ENCODE measurements at places on chromosomes 6 and 20.

DNA sequence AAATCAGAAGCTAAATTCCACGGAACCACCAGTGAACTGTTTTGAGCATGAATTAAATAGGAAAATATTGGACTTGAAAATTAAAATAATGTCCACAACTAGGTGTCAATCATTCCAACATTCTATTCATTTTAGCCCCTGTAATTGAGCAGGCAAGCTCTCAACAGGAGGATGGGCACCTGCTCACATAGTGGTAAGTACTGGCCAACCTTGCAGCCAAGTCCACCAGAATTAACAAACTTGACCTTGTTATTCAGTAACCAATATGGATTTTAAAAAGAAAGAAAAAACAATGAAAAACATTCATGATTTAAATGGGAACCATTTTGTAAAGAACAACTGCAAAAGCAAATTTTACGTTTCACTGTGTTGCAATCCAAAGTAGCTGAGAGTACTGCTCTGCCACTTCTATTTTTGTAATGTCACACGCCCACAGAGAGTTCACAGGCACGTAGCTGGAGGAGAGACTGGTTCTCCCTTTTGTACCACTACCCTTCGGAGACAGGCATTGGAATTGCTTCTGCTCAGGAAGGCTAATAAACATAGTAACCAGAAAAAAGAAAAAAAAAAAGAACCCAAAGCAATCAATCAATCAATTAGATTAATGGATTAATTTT lies 75.2 kb upstream of the F13A1 start:
- peak; percentile 62 for DNase-seq

- no peak for DNase-seq
These were observed 191.4 kb downstream of the NFATC2 start for GRCh38 chr20:51350941-51351631.

DNA sequence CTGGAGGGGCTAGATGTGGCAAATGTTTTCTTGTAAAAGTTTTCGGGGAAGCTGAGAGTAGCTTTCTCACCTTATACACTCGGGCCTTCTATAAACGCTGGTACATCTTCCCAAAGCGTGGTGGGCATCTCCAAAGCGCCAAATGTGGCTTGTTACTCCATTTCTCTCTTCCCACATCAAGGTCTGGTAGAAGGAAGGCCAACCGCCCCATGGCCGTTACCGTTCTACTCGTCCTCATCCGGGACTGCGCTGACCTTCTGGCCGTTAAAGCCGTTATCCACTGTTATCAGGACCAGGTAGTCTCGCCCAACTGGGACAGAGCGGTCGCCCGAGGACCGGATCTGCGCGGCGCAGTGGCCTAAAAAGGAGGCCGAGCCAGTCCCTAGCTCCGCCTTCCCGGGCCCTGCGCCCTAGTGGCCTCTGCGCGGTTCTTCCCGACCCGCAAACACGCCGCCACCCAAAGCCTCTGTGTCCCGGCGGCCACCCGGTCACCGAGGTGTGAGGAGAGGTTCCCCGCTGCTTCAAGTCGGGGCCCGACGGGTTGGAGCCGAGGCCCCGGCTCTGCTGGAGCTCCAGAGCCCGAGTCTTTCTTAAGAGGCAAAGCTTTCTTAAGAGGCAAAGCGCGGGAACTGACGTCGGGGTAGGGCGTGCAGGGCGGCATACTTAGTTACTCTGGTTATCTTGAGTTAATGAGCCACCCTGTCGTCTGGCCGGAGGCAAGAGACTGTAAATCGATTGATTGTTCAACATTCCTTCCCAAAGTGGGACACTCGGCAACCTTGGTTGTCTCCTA lies 90.5 kb downstream of the GPX5 start:
- no peak for DNase-seq

DNA sequence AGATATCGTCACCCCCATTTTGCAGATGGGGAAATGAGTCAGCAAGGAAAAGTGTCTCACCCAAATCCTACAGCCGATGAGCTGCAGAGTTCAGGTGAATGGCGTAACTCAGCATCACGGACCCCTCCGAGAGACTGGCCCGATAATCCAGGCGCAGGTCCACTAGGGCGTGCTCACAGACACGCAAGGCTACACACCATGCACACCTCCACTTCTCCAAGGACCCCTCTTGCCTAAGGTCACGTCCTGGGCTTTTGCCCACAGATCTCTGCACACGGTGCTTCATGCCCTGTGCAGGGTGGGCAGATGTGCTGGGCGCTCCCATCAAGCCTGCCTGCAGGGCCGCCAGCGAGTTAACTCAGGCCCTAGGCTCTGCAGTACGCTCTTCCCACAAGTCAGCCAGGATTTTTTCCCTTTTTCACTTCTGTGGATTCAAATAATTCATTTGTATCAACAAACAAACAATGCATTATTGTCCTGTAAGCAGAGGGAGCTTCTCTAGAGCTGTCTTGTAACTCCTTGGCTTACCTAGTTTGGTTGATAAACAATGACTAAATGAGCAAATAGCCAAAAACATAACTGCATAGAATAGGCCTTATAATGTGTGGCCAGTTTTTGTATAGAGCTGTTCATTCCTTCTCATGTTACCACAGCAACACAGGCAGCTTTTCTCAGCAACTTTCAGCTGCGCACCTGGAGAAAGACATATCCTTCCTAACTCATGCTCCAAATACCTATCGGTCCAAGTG lies 139.1 kb downstream of the AGPAT4 start:
- no peak for DNase-seq

DNA sequence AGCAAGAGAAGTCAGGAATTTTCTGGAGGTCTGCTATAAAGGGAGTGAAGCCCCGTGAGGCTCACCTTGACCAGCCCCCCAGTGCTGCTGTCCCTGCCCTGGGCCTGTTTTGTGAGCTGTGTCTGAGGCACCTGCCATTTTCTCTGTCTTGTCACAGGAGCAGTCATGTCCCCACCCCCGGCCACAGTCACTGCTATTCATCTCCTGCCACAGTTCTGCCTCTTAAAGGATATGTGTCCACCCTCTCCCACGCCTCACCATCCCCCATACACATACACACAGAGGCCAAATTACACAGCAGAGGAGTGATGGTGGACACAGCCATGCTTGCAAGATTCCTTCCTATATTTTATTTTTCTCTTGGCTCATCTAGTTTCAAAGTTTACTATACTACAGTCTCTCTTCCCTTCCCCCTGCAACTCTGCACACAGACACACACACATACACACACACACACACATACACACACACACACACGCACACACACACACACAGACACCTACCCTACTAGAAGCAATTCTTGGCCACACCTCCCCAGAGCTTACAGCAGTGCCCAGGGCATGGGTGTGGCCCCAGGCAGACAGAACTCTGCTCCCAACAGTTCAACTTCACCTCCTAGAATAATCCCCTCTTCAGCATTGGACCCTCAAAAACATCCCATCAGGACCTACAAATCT lies 68.7 kb upstream of the TAB2 start:
- no peak for DNase-seq

DNA sequence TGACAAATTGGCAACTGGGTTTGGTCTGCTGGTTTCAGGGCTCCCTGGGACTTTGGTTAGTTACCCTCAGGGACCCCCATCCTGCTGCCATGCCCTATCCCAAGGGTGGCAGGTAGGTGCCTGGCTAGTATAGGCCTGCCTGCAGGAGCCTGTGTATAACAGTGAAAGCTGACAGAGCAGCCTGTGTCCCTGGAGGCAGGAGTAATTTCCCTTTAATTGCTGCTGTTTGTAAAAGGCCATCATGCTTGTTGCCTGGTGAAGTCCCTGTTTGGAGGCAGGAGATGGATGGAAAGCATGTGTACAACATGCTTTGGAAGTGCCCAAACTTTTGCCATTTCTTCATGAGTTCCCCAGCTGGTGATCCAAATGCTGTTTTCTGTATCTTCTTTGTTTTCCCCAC lies 30.1 kb downstream of the CMTR1 start:
- no peak for DNase-seq

DNA sequence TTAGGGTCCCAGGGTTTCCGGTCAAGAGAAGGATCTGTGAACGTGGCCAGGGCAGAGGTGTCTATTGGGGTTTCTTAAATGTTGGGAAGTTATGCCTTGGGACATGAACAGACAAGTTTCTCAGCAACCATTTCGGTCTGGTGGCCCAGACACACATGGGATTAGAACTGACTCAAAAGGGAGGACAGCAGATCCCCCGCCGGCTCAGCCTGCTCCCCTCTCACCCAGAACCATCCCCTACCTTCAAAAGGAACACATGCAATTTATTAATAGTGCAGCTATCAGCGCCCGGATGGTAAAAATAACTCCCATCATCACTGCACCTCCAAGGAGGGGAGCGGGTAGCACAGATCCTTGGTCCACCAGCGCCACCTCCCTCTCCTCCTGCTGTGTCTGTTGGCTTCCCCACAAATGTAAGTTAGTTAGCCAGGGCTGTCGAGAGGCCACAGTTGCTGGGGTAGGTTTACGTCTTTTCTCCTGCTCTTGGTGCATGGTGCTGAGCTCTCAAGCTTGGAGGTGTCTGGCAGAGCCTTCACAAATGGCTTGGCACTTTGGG lies 77.1 kb downstream of the TRAM2 start:
- no peak for DNase-seq

DNA sequence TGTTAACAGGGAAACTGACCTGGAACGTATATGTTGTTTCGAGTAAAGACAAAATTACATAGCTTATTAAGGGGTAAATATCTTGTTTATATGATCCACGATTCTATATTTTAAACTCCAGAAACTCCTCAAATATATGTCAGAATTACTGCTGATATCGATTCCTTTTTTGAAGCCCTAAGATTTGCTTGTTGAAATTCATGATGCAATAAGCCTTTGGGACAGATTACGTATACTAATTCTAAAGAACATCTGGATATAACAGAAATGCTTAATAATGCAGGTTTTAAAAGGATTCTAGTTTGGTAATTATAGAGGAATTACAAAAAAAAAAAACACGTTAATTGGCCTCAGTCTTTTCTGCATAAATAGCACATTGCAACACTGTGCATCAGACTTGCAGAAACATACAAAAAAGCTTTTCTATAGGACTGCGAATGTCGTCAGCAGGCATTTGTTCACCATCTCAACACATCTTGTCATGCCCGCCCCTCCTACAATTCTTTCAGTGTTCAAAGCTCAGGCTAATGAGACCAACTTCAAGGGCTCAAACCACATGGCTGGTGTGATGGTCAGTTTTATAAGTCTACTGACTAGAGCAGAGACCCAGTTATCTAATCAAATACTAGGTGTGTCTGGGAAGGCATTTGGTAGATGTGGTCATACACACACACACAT lies 74.9 kb downstream of the AGPAT4 start:
- no peak for DNase-seq

DNA sequence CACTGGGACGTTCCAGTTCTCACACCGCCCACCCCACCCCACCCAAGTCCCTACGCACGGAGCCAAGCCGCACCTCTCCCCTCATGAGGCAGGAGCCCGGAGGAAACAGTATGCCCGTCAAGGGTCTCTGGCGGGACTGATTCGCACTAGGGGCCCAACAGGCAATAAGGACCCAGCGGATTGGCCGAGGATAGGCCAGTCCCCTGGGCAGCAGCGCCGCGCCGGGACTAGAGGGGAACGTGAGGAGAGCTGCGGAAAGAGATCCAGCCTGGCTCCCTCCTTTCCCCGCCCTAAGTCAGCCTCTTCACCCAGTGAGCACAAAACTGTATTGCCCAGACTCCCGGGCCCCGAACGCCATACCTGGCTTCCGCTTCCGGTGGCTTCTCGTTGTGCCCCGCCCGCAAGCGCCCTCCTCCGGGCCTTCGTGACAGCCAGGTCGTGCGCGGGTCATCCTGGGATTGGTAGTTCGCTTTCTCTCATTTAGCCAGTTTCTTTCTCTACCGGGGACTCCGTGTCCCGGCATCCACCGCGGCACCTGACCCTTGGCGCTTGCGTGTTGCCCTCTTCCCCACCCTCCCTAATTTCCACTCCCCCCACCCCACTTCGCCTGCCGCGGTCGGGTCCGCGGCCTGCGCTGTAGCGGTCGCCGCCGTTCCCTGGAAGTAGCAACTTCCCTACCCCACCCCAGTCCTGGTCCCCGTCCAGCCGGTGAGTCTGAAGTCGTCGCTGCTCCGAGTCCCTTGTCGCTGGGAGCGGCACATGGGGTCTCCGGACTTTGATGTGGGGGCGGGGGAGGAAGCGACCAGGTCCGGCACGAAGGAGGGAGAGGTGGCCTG lies at the start of gene CSNK2B:
CSNK2B (plus strand) TSS at position 580 of the 836 bp plus-strand sequence. CDS start 752 bp downstream, outside the sequence.
- peak; percentile 98 for DNase-seq

DNA sequence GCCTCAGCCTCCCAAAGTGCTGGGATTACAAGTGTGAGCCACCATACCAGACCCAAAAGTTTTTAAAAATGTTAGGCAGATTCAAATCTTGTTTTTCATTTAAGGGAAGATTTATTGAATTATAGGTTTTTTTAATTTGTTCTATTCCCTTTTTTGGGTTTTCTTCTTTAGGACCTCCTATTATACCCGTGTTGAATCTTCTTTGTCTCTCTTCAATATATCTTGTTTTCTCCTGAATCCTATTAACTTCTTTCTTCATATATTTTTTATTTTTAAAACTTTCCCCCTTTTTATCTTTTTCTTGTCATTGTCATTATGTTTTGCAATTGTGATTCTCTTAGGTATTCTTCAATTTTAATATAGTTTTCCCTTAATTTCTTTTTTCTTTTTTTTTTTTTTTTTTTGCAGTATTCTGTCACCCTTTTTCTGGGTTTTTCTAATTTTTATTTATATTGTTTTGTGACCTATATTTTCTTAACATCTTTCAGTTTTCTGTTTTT lies 45.9 kb upstream of the NOP56 start:
- DNase-seq = no peak

- DNase-seq = no peak
These were observed 66.6 kb downstream of the ECT2L start for GRCh38 chr6:138862456-138862855.

- no peak for DNase-seq
These were observed 60.9 kb downstream of the FYN start for GRCh38 chr6:111812060-111813038.

GRCh38 chr20:48523191-48523995 lies 304.4 kb downstream of the PREX1 start:
- DNase-seq = peak; percentile 48

DNA sequence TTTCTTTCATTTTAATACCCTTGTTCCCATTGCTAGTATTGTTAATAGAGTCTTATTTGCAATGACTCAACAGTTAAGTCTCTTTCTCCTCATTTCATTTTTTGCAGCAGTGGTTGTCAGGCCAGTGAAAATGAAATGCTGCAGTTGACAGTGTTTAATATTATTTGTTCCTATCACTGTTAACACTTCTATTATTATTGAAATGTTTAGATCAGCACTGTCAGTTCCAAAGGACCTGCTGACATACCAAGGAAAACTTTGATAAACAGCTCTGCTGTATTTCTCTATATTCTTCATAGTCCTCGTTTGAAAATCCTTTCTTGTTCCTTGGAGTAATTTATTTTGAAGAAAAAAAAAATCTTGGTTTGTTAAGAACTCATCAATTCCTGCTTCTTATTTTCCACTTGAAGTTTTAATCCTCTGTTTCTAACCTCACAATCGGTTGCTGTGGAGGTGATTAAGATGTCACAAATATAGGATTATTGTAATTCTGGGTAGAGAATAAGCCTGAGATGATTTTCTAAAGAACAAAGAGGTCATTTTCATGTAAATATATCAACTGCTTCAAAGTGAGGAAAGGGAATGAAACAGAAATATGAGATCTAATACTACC lies 1065.9 kb upstream of the CITED2 start:
- DNase-seq = no peak

GRCh38 chr20:47334022-47334551 lies 22.4 kb downstream of the ZMYND8 start:
- DNase-seq = no peak
